Stimulated activated CD4-positive, alpha-beta T cell treated with anti-CD3 and anti-CD28 coated beads, Interleukin-12 subunit alpha, Interleukin-12 subunit beta, amount 100 ng/mL, for 48 hours (primary cell): ENCODE measurements at places on chromosomes 11 and 22.

GRCh38 chr11:88102598-88102934 is 72.7 kb downstream of the RAB38 start:
- DNase-seq, result no peak

DNA sequence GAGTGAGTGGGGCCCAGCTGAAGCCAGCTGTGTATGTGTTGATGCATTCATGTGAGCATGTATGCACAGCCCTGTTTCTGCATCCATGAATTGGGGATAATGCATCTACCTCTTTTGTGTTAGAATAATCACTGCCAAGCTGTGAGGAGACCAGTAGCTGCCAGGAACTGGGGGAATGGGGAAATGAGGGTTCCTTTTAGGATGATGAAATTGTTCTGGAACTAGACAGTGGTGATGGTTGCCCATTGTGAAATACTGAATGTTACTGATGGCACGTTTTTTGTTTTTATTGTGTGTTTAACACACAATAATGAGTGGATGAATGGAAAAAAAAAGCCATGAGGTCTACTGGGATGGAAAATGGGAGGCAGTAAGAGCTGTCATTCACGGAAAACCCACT is 45.3 kb upstream of the WNT11 start:
- no peak for DNase-seq

DNA sequence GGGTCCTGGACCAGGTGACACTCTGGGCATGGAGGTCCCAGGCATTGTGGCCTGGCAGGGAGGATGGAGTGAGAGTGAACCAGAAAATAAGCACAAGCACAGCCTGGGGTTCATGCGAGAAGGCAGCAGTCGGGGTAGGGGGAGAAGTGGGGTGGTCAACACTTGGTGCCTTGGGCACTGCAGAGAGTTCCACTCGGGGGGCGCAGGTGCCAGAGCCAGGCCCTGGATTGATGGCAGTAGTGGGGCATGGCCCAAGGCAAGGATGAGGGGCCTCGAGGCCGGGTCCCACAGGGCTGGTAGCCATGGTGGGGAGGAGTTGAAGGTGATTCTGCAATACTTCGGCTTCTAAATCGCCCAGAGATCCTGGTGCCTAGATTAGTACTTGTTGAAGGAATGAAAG is 372.9 kb downstream of the TBC1D22A start:
- DNase-seq, result no peak

DNA sequence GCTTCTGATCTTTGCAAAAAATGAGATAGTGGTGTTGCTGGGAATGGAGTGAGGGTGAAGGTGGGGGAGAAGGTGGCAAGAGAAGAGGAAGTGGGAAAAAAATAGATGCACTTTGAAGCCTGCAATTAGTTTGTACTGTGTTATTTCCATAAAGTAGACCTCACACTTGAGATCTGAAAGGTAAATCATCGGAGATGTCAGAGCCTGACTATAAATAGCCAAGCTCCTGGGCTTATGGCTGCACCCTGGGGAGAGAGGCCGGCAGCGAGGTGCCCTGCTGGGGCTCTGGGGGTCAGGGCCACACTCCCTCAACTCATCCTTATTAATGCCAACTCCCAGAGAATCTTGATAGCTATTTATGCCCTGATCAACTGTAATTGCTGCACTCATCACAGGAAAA is 134.4 kb downstream of the NXPE2 start:
- DNase-seq, result no peak

GRCh38 chr11:46338988-46339666 is 8.1 kb upstream of the DGKZ start:
- DNase-seq, result no peak

DNA sequence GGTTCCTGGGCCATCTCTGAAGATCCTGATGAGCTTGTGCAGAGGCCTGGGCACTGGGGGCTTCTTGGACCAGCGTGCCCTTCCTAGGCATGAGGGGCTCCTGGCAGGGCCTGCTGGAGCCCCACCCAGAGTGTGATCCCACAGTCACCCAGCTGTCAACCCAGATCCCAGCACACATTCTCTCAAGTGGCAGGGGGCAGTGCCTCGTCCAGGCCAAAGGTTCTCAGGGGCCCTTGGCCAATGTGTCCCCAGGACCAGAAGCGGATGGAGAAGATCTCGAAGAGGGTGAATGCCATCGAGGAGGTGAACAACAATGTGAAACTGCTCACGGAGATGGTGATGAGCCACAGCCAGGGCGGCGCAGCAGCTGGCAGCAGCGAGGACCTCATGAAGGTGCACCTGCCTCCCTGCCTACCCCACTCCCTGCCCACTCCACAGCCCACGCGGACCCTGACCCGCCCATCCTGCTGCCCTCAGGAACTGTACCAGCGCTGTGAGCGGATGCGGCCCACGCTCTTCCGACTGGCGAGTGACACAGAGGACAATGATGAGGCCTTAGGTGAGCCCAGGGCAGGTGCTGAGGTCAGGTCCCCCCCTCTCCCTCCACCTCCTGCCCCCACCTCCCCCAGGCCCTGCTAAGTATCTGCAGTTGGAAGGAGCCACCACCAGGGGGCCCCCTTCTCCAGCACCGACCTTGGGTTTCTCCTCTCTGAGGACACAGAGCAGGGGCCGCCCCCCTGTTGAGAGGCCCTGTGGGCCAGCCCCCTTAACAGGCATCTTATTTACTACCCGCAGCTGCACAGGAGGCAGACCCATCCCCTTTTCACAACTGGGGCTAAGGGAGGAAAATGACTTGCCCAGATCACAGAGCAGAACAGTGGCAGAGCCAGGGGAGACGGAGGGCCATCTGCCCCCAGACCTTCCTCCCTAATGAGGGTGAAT is 14.7 kb downstream of the GGA1 start:
- DNase-seq, result no peak

GRCh38 chr22:44437216-44438055 is 60.6 kb downstream of the RTL6 start:
- DNase-seq, result no peak

DNA sequence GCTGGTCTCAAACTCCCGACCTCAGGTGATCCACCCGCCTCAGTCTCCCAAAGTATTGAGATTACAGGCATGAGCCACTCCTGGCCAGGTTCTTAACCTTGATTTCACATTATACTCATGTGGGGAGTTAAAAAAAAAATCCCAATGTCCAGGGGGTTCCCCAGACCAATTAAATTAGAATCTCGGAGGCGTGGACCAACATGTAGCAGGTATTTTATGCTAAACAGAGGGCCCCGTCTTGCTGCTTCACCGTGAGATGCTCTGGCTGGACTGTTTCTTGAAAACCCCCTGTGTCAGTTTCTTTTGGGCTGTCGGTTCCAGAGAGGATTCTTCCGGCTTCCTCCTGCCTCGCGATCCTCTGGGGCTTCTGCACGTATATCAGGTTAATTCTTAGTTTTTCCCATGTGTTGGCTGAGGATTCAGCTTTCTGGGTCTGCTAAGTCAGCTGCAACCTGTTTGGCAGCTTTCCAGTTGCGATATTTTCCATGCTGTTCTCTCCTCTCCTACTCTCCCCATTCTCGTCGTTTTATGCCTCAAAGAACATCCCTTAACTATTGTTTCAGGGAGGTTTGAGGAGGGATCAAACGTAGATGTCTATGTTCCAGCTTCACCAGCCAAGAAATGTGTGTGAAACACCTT is 50.6 kb upstream of the ACCSL start:
- no peak for DNase-seq

DNA sequence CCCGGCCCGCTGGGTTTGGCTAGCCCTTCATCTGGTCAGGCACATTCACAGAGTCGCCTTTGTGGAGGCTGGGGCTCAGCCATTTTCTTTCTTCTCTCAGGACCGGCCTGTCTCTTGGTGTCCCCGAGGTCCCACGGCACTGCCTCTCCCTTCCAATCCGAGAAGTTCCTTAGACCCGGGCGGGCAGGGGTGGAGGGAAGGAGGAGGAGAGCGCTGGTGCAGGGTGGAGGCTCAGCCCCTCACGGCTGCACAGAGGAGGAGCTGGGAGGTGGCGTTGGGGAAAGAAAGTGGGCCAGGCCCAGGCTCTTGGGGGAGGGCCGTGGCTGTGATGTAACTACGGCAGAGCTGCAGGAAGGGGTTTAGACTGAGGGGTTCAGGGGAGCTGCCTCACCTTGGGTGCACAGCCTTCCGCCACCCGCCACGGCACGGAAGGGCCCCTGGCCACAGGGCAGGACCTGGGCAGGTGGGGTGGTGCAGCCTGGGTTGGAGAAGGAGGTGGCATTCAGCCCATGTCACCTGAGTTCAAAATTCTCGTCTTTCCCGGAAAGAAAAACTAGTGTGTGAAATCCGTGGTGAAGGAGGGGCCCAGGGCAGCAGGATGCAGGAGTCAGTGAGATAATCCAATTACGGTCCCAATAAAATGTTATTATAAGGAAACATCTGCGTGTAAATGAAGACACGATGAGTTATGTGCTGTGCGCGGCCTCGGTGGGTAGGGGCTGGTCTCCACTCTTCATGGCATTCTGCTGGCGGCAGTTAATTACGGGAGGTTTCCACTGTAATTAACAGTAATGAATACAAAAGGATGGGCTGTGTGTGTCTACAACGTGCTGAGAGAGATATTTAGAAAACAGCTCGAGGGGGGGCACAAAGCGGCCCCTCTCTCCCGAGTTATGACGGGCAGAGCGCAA is 1.7 kb downstream of the BRSK2 start:
- no peak for DNase-seq

DNA sequence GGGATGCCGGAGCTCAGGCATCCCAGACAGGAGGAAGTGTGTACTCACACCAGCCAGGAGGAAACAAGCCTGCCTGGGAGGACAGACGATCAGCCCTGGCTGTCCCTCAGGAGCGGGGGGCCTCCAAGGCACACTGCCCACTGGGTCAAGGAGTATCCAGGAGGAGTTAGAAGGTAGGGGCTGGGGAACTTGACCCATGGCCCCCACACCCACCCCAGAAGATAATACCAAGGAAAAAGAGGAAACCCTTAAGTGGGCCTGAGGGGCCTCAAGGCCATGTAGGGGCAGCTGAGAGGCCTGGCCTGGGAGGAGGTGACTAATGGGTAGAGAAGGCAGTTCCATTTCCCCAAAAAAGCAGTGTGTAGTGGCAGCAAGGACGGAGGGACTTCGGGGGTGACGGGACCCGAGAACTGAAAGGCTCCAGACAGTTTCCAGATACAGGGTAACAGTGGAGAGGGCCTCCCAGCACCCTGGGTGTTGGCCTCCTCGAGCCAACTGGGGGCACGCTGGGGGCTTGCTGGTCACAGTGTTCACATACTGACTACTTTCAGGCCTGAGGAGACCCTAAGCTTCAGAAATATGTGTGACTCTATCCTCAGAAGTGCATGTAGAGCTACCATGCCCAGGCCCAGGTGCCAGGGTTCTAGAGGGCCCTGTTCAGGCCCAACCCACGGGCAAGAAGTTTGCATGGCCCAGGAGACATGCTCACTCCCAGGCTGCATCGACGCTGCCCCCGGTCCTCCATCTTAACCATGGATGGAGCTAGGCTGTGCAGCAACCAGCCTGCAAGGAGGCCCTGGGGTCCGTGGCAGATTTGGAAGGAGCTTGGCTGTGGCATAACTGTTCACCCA is 75.7 kb upstream of the PITPNB start:
- no peak for DNase-seq

DNA sequence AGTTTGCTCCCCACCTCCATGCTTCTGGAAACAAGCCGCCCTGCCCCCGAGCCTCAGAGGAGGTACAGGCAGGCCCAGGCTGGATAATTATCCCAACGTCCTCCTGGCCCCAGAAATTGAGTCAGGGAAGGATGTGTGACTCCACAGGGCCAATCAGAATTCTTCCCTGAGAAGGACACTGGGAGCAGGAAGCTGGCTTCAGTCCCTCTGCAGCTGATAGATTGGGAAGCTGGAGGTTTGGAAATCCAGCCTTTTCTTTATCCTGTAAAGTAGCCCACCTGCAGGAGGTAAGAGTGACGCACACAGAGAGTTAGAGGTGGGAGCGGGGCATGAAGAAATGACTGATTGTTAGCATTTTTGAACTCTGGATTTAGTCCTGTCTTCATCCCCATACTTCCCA is 97.5 kb upstream of the CD82 start:
- no peak for DNase-seq

DNA sequence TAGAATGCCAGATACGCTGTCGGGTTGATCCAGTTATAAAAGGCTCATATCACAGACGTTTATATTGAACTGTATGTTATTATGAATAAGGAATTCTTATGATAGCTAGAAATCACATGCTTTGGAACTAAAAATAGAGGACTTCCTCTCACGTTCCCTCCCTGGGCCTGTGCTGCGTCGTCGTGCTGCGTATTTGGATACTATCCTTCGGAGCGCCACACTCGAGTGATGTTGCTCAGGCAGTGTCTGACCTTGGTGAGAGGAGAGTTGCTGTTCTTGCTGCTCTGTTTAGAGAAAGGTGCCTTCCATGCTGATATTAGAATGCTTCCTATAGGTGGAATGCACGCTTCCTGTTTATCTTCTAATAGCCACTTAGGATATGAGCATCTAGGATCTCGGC is 20.2 kb upstream of the ST14 start:
- DNase-seq, result no peak

GRCh38 chr22:45980761-45981160 is 3.8 kb upstream of the WNT7B start:
- DNase-seq, result no peak

GRCh38 chr11:48013269-48013901 is 33.0 kb downstream of the PTPRJ start:
- no peak for DNase-seq

DNA sequence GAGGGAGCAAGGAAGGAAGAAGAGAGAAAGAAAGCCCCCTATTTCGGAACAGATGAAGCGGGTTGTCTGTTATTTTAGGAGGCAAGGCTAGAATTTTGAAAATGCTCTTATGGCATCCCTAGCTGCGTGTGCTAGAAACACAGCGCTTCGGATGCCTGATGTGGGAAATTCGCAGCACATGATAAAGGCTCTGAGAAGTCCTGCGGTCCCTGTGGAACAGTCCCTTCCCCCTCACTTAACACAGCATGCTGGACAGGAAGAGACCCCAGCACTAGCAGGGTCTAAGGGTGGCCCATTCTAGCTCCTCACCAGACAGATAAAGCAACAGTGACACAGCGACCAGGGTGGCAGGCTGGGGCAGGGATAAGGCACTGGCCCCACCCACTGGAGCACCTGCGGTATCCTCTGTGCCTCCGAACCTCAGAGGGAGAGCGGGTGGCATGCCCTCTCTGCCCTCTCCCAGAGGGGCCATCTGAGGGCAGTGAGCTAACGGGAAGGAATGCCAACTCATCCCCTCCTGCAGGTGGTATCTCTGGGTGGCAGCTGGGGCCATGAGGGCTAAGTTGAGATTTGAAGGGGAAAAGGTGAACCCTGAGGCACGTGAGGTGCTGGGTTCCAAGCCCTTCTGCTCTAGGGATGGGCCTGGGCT is 75.7 kb downstream of the SCUBE1 start:
- DNase-seq, result no peak

GRCh38 chr11:109845437-109845836 is 247.8 kb upstream of the ZC3H12C start:
- no peak for DNase-seq

GRCh38 chr11:80831374-80831773 is 1390.5 kb upstream of the TENM4 start:
- no peak for DNase-seq
